GOT3 (cell line): ENCODE measurements at places on chromosomes 3 and 15.

DNA sequence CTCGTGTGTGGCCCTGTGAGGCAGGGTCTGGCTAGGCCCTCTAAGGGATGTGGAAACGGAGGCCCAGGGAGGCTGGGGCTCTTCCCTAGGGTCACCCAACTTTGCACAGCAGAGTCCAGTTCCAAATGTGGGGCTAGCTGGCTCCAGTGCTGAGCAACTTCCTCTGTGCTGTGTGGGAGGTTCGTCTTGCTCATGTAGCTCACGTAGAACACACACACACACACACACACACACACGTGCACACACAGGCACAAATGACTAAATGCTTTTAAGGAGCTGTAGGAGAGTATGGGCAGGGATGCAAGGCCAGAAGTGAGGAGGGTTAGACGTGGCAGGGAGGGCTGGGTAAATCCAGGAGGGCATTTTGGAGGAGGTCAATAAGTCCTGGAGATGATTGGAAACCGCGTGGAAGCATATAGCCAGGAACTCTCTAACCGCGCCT is 213.8 kb downstream of the RPLP1 start:
- no peak for DNase-seq

DNA sequence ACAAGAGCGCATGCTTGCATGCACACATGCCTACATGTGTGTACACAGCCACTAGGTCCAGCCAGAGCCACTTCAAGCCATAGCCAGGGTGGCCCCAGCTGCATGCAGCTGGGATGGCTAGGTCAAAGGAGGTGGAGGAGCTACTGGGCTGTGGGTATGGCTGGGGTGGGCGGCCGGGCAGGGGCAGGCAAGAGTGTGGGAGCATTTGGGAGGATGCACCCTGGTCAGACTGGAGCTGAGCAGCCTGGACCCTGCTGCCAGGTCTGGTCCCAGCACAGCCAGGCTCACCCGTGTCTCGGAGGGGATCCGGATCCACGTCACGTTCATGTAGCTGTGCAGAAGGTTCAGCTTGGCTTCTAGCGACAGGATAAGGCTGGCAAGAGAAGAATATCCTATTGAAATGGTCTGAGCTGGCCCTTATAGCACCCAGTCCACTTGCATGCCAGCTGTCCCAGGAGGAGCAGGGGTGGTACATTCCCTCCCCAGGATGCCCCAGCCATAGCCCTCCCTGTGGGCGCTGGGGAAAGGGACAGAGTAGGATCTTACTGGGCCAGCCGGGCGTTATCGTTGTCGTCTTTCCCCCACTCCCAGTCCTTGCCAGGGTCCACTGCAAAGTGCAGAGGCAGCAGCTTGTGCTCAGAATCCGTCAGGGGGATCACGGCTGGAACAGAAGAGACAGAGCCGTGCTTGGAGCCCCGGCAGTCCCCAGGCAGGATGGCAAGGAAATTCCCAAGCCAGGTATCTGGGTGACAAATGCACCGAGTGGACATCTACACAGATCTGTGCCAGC is 160.5 kb downstream of the KLF13 start:
- no peak for DNase-seq

- DNase-seq, result no peak
Observed at GRCh38 chr3:68448510-68449383, 483.6 kb downstream of the TAFA4 start.

- DNase-seq, result no peak
Observed at GRCh38 chr3:150407051-150407807, 869 bp upstream of the TSC22D2 start.

DNA sequence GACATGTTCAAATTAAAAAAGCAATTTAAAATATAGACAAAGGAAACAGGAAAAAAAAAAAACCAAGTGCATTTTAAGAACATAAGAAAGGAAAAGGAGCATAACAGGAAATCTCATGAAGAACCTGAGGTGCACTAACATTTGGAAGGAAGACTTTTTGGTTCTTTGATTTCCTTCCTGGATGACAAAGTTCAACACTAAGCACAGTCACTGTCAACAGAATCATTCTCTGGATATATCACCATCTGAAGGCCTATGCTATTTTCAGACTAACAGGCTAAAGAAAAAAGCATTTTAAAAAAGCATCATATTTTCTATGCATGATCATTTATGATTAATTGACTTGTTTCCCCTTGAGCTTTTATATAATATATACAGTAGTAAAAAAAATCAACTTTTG is 349.6 kb downstream of the PLCL2 start:
- DNase-seq, result no peak

DNA sequence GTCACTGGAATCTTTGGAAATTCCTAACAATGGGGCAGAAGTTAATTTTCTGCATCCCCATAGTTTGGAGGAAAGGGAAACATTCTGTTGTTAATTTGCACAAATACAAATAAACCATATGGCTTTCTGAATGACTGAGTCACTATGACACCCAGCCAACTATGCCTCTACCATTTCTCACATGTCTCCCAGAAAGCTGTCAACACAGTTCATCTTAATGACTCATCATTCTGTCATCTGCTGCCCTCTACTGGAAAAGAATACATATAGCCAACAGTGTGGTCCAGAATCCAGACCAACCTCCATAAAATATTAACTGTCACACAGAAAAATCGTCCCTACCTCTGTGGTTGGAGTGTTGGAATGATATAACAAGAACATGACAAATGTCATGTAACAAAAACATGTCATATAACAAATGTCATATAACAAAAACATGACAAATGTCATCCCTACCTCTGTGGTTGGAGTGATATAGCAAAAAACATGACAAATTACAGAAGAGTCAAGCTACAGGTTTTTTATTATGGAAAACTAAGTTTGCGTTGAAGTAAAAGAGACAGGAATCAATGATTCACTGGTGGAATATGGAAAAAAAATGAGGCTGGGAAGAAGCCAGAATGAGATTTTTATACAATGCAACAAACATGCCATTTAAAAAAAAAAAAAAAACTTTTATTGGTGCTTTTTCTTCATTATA is 47.7 kb upstream of the GYG1 start:
- no peak for DNase-seq

DNA sequence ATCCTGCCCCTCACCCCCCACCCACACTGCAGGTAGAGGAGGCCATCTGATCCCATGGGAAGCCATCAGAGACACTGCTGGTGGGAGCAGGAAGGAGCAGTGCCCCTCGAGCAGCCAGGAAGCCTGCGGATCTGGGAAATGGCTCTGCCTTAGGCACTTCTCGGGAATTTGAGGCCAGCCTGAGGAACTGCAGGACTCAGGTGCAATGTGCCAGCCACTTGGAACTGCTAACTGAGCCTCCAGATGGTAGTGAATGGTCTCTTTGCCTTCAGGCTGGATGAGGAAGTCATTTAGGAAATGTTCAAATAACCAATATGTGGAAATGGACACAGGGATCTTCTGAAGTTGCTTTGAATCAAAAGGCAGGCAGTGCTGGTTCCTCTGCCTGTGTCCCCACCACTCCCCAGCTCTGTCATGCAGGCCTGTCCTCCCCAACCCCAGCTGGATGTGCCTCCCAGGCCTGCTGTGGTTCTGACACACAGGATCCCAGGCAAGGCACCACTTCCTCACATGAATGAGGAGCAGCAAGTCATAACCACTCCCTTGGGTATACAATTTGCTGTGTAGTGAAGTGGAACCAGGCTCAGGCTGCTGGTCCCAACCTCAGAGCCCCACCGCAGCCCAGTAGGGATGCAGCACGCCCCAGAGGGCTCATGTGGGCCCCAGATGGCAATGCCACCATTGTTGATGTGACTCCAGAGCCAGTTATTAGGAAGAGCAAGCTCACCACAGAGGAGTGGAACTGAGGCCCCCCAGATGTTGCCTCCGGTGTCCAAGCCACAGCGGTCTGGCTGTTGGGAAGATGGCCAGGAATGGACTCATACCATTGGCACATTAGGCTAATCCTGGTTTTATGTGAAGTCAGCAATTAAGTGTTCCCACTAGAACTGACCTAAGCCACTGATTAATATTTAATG is 46.5 kb upstream of the LIMD1 start:
- no peak for DNase-seq

DNA sequence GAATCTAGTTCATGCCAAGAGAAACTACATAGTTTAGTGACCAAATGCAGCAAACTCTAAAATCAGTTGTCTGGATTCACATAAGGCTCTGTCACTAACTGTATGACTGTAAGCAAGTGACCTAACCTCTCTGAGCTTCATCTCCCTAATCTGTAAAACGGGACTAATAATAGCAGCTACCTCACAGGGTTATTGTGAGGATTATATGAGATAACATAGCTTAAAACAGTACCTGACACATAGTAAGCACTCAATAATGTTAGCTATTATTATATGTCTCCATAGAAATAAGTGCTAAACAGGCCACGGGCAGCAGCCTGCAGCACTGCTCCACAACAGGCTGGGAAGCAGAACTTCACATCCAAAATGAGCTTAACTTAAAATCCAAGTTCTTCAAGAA is 30.2 kb downstream of the NPTN start:
- no peak for DNase-seq

DNA sequence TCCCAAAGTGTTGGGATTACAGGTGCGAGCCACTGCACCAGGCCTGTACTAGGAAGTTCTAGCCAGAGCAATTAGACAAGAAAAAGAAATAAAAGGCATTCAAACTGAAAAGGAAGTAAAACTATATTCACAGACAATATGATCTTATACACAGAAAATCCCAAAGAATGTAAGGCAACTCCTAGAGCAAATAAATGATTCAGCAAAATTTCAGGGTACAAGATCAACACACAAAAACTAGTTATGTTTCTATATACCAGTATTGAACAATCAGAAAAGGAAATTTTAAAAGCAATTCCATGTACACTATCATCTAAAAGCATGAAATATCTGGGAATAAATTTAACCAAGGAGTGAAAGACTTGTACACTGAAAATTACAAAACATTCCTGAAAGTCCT is 180.6 kb downstream of the PDE8A start:
- DNase-seq, result no peak
